ENCODE measurements at places on chromosomes 1 and 21. TPM values are rescaled to one million over a fixed set of nuclear protein-coding genes. Genes with fewer than 3 reads are reported as not detected.

DNA sequence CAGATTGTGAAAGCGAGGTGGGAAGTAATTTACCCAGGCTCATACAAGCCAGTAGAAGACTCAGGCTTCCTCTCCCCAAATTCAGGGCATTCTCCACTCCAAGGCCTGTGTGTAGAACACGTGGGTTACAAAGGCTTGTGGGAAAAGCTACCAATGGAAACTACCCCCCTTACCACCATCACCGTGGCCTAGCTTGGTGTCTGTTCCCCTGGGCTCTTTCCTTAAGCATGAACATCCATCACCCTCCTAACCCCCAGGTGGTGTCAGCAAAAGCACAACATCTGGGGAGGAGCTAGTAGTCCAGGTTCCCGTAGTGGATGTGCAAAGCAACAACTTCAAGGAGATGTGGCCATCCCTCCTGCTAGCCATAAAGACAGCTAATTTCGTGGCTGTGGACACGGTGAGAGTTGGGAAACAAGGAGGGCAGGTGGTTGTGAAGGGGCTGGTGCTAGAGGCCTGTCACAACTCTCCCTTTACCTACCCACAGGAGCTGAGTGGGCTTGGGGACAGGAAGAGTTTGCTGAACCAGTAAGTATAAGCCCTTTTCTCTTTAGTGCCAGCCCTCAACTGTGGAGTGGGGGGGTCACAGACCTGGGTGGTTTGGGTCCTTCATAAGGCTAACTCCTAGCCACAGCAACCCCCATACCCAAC, 701 bp upstream of the MUTYH start:
- no peak for DNase-seq
- peak overlapping the region; percentile 98 for H3K27ac ChIP-seq
- H3K36me3 ChIP-seq = peaks cover 34% of the 10 kb centered on the region
- H3K4me1 ChIP-seq = peaks cover 19% of the 10 kb centered on the region

DNA sequence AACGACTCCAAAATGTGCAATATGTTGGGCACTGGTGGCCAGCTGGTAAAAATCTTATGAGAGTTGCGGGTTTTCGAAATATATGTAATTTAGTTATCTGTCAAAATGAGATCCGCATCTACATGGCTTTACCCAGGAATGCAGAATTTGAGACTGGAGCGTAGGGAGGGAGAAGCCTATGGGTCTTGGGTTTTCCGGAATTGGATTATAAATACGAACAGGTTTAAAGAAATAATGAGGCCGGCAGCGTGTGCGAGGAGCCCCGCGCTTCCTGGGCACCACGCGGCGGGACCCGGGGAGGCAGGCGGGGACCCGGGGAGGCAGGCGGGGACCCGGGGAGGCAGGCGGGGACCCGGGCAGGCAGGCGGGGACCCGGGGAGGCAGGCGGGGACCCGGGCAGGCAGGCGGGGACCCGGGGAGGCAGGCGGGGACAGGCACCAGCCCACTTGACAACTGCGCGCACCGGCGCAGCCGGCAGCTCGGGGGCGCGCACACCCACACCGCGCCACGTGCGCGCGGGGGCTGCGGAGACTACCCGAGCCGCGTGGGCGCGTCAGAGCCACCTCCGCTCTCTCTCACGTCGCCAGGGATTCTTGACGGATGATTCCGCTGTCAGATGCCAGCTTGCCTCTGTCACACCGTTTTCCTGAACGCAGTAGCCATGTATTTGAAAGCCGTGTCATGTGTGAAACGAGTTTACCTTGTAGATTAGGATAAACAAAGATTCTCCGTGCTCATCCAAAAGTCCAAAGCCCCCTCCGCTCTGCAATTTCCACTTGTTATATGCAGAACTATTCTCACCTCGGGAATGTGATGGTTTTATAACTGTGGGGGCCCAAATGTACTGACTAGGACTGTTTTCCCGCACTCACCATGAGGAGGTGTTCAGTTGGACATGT, 54.3 kb upstream of the HNRNPU start:
- DNase-seq = peak; percentile 68
- no peak overlapping the region for H3K27ac ChIP-seq
- H3K4me3 ChIP-seq = peak overlapping the region; percentile 70
- H3K36me3 ChIP-seq = no peaks in the 10 kb centered on the region
- no peaks in the 10 kb centered on the region for H3K27me3 ChIP-seq

- DNase-seq = no peak
- H3K27me3 ChIP-seq = no peaks in the 10 kb centered on the region
- no peak overlapping the region for H3K27ac ChIP-seq
- no peaks in the 10 kb centered on the region for H3K4me1 ChIP-seq
- no peaks in the 10 kb centered on the region for H3K36me3 ChIP-seq
Observed at GRCh38 chr1:41200728-41201127, 41.4 kb downstream of the SCMH1 start.

DNA sequence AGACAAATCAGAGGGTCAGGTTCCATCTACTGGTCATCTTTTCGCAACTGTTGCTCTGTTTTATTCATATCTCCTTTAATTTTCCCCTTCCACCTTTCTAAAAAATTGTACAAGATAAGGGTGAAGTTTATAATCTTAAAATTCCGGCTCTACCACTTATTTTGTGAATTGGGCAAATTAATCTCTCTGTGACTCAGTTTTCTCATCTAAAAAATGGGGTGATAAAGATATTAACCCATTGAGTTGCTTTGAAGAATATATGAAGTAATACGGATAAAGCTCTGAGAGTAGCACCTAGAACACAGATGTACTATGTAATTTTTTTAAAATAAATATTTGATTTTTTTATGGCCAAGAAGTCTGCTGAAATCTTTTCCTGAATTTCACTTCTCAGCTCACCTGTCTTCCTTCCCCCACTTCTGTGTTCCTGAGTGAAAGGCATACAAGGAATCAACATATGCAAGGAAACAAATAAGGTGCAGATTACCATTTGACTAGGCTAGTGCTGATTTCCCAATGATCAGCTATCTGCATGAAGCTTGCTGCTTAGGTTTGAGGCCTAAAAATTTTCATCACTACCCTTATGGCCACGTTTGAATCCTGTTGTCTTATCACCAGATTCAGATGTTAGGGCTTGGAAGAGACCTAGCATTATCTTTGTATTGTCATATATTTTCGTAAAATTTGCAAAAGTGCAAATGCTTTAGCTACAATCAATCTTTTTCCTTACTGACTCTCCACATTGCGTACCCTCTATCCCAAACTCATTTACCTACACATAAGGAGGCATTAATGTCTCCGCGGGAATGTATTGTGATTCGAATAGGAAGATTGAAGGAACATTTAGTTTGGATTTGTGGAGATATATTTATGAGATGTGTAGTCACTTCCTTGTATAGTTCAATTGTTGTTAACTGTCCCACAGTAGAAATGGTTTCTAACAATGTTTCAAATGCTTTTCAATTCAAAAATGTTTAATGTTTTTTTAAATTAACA, 718.3 kb upstream of the PTBP2 start:
- no peak overlapping the region for H3K4me3 ChIP-seq
- no peak for DNase-seq
- no peaks in the 10 kb centered on the region for H3K4me1 ChIP-seq
- no peaks in the 10 kb centered on the region for H3K36me3 ChIP-seq

GRCh38 chr1:187948170-187948794, 1119.5 kb downstream of the PLA2G4A start:
- DNase-seq = no peak
- H3K36me3 ChIP-seq = no peaks in the 10 kb centered on the region
- H3K4me1 ChIP-seq = no peaks in the 10 kb centered on the region
- no peak overlapping the region for H3K4me3 ChIP-seq
- H3K27ac ChIP-seq = no peak overlapping the region

- no peak overlapping the region for H3K27ac ChIP-seq
- H3K4me3 ChIP-seq = no peak overlapping the region
- DNase-seq = peak; percentile 28
- no peaks in the 10 kb centered on the region for H3K27me3 ChIP-seq
- no peaks in the 10 kb centered on the region for H3K4me1 ChIP-seq
Observed at GRCh38 chr1:178531887-178532286, 19.0 kb downstream of the TEX35 start.

The CD2 gene
- total RNA-seq = not detected

GRCh38 chr1:216366979-216367378, 56.3 kb downstream of the USH2A start:
- H3K27me3 ChIP-seq = no peaks in the 10 kb centered on the region
- no peaks in the 10 kb centered on the region for H3K36me3 ChIP-seq
- no peak overlapping the region for H3K4me3 ChIP-seq
- H3K27ac ChIP-seq = no peak overlapping the region
- H3K4me1 ChIP-seq = no peaks in the 10 kb centered on the region

DNA sequence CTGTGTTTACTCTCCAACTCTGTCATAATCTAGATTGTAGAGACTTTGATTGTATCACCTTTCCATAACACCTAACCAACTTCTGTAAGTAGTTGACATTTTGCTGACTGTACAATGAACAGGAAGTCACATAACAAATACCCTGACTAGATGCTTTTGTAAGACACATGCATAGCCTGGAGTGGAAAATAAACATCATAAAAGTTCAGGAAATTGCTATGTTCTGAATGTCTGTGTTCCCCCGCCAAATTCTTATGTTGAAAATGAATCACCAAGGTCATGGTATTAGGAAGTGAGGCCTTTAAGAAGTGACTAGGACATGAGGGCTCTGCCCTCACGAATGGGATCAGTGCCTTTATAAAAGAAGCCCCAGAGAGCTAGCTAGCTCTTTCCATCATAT, 40.4 kb upstream of the ZSWIM5 start:
- H3K27ac ChIP-seq = no peak overlapping the region
- H3K27me3 ChIP-seq = no peaks in the 10 kb centered on the region
- H3K4me1 ChIP-seq = no peaks in the 10 kb centered on the region
- no peak overlapping the region for H3K4me3 ChIP-seq

DNA sequence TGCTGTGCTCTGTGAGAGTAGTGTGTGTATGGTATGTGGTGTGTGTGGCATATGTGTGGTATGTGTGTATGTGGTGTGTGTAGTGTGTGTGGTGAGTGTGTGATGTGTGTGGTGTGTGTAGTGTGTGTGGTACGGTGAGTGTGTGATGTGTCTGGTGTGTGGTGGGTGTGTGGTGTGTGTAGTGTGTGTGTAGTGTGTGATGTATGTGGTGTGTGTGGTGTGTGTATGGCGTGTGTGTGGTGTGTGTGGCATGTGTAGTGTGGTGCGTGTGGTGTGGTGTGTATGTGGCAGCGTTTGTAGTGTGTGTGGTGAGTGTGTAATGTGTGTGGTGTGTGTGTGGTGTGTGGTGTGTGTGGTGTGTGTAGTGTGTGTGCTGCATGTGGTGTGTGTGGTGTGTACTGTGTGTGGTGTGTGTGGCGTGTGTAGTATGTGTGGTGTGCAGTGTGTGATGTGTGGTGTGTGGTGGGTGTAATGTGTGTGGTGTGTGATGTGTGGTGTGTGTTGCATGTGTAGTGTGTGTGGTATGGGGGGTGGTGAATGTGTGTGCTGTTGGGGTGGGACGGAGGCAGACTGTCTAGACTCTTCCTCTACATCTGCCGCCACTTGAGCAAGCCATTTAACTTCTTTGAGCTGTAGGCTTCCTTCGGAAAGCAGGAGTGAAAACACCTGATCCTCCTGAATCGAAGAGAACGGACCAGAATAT, 33.5 kb downstream of the GPA33 start:
- no peak for DNase-seq
- H3K27me3 ChIP-seq = no peaks in the 10 kb centered on the region
- no peak overlapping the region for H3K4me3 ChIP-seq

The EPB41 gene
- total RNA-seq = 47.6 TPM

DNA sequence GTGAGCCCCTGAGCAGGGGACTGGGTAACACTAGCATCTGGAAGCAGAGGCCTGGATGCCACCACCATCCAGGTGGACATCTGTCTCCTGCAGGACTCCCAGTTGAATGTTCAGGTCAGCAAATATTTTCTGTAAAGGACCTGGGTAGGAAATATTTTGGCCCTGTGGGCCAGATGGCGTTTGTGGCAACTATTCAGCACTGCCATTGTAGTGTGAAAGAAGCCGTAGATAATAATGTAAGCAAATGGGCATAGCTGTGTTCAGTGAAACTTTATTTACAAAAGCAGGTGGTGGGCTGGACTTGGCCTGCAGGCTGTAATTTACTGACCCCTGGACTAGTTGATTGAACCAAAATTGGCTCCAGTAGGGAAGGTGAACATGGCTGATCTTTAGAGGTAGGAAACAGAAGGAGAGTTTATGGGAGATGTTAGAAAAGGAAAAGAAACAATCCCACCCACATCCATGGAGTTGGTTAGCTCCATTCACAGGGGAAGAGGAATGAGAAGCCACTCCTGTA, 20.0 kb upstream of the CD101 start:
- no peak for DNase-seq
- H3K27me3 ChIP-seq = no peaks in the 10 kb centered on the region
- H3K36me3 ChIP-seq = no peaks in the 10 kb centered on the region
- no peaks in the 10 kb centered on the region for H3K4me1 ChIP-seq
- H3K4me3 ChIP-seq = no peak overlapping the region

The PSRC1 gene
- total RNA-seq = 1.3 TPM

DNA sequence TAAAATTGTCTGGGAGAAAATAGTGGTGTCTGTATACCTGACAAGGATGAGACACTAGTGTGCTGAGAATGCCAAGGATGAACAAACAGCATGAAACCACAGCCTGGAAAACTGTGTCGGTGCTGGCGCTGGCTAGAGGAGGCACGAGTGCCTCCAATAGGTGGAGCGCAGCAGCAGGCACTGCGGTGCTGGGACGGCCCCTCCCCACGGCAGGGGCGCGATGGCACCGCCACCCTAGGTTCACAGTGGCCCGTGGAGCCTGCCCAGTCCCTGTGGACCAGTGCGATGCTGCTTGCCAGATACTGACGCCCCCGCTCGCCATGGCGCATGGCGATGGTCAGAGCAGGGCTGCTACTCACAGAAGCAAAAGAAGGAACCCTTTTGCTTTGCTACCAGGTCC, 6.8 kb downstream of the CFAP410 start:
- H3K27me3 ChIP-seq = no peaks in the 10 kb centered on the region
- H3K4me3 ChIP-seq = no peak overlapping the region
- no peak overlapping the region for H3K27ac ChIP-seq
- no peak for DNase-seq

The MFSD2A gene
- total RNA-seq = 0.32 TPM

The SPRR5 gene
- not detected for total RNA-seq

DNA sequence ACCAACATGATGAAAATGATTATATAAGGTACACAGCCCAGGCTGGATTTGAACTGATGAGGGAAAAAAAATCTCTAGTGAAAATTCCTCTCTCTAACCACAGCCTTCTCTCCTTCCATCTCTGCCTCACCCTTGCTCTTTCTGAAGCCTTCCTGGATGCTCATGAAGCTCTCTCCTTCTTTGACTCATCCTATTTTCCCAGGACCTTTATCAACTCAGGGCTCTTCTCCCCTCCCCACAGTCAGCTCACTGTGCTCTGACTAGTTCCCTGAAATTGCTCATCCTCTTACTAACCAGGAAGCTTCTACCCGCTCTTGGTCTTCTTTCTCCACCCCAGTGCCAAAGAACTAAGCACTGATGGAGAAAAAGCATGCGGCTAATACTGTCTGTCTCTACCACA, 46.4 kb upstream of the ERG start:
- no peaks in the 10 kb centered on the region for H3K36me3 ChIP-seq
- H3K4me1 ChIP-seq = no peaks in the 10 kb centered on the region
- peak overlapping the region; percentile 14 for H3K27ac ChIP-seq
- no peak overlapping the region for H3K4me3 ChIP-seq
- H3K27me3 ChIP-seq = no peaks in the 10 kb centered on the region
- DNase-seq = no peak

GRCh38 chr1:39409055-39409816, 82.2 kb upstream of the BMP8A start:
- peaks cover 16% of the 10 kb centered on the region for H3K4me1 ChIP-seq
- no peaks in the 10 kb centered on the region for H3K27me3 ChIP-seq

The CRABP2 gene
- total RNA-seq = not detected

All from ascending aorta (tissue), 2 donors.